Foreskin fibroblast (primary cell): ENCODE measurements at places on chromosomes 3 and 15.

GRCh38 chr3:104080088-104080626 lies 1286.6 kb upstream of the ALCAM start:
- no peak for DNase-seq

DNA sequence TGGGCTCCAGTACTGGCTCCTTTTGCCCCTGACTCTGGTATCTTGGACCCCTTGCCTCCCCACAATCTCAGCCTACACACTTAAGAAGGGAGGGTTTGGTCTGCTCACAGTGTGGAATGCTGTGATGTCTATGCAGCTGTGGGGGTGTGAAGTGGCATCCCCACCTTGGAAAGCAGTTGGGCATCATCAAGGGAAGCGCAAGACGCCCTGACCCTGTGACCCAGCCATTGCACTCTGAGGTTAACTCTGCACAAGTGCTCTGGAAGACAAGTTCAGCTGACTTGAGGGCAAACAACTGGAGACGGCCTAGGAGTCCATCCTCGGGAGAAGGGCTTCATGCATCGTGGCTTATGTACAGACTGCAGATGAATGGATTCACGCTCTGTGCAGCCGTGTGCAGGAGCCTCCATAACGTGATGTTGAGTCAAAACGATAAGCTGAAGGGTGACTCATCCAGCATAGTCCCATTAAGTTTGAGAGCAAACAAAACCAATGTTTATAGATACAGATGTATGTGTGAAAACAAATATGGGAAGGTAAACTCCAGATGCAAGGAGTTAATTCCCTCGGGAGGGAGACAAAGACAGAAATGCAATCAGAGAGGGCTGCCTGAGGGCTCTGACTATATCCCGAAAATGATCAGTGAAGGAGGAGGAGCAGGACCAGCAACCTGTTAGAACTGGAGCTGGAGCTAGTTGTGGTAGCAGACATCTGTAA lies 86.8 kb downstream of the LSM3 start:
- peak; percentile 47 for DNase-seq

GRCh38 chr15:84904419-84904818 lies 20.0 kb downstream of the SLC28A1 start:
- no peak for DNase-seq

DNA sequence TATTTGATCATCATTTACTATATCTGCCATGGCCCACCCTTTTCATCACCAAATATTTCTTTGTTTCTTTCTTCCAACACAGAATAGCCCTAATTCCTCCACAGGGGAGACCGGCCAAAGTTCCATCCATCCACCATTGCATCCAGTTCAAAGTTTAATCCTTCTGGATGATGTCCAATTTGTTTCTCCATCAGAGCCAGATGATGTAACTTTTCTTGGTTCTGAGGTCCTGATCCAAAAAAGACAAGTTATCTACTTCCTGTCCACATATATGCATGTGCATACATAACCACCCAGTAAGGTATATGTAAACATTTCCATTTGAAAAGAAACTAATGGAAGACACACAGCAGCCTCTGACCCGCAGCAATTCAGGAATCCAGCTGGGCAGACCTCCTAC lies 237.3 kb downstream of the SHOX2 start:
- no peak for DNase-seq

DNA sequence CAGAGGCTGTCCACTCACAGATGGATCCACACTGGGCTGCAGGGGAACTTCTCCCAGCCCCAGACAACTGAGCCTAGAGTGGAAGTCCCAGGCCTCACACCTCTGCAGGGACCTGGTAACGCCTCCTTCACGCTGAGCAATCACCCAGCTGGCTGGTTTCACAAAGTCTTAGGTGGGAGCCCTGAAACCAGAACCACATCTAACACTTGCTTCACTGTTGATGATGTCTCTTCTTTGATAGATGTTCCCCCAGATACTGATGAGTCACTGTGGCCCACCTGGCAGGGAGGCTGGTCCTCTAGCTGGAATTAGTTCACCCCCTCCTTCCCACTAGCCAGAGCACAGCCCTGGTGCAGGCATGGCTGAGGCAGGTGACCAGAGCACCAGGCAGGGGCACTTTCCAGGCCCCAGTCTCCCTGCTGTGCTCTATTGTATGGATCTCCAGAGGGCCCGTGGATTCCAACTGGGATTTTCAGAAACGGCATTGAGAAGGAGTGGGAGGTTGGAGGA lies 33.5 kb downstream of the MYL3 start:
- no peak for DNase-seq

- DNase-seq: no peak
Measured at GRCh38 chr15:89353991-89354390, 19.4 kb upstream of the POLG start.

- DNase-seq: peak; percentile 9
Measured at GRCh38 chr3:150577855-150578254, 25.3 kb upstream of the SELENOT start.

DNA sequence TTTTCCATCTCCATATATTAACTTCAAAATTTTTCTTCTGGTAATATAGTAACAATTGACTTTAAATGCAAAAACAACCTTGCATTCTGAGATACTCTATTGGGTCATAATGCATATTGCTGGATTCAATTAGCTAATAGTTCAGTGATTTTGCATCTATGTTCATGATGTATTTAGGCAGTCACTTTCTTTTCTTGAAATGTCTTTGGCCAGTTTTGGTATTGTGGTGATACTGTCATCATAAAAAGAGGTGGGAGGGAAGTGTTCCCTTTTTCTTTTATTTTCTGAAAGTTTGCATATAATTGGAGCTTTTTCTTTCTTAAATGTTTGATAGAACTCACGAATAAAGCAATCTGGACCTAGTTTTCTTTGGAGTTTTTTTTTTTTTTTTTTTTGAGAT lies 67.4 kb upstream of the ZNF148 start:
- no peak for DNase-seq

GRCh38 chr3:183073839-183074238 lies 25.5 kb downstream of the MCCC1 start:
- peak; percentile 23 for DNase-seq

DNA sequence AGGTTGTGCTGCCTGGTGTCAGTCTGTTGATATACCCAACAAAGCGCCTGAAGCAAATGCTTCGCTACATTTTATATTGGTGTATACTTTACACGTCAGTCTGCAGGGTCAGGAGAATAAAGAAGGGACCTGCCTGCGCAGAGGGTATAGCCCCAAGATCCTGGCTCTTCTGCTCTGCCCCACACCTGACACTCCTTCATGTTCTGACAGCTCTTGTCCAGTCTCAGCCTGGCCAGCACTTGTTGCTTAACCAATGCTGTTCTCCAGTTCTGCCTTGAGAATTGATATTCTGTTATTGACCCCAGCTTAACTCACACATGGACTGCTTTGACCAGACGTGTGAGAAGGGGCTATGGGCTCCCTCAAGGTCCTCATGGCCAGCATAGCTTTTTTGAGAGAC lies 35.8 kb upstream of the BSN start:
- no peak for DNase-seq

DNA sequence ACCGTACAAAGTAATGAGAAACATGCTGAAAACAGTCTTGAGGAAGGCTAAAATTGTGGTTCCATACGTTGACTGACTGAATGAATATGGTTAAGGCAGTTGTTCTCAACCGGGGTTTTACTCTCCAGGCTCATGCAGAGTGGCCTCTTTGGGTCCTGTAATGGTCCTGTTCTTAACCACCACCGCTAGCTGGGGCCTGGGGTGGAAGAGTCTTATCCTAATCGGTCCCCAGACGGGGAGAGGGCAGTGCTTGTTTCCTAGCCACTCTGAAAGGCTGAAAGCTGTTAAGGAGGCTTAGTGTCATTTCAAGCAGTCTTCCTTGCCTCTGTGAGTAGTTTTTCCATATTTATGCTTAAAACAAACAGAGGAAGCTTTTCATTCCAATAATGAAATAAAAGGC lies 32.0 kb downstream of the SELENOT start:
- no peak for DNase-seq

GRCh38 chr3:22835041-22835440 lies 368.1 kb upstream of the UBE2E2 start:
- peak; percentile 18 for DNase-seq

DNA sequence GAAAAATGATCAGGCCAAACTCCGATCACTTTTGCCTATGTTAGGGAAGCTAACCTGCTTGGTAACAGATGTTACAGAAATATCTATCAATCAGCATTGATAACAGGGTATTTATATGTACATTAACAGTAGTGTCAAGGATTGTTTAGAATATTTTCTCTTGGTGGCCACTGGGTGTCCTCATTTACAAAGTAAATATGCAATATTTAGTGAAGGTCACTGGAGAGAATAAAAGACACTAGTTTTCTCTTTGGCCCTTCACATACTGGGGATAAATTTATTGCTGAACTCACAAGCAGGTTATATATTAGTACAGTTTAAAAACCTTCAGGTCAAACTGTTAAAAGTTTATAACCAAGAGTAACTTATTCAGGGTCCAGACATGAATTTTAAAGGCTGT lies 69.0 kb downstream of the TIGIT start:
- peak; percentile 20 for DNase-seq

GRCh38 chr3:153399636-153400035 lies 237.6 kb downstream of the RAP2B start:
- no peak for DNase-seq

- DNase-seq: no peak
Measured at GRCh38 chr3:162845918-162846317, 1349.3 kb downstream of the OTOL1 start.

DNA sequence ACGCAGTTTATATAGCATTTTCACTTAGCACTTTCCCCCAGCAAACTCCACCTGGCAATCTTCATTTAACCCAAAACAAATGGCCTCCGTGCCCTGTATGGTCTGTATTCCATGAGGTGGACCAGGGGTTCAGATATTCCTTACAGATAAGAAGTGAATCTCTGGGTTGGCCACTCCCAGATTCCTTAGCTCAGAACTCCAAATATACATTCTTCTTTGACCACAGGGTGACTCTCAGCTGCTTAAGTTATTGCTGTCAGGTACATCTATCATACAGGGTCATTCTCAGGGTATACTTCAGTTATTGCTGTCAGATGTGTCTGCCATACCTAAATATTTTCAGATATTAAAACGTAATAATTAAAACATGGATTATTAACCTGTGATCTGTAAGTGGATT lies 229.8 kb downstream of the TBL1XR1 start:
- no peak for DNase-seq

DNA sequence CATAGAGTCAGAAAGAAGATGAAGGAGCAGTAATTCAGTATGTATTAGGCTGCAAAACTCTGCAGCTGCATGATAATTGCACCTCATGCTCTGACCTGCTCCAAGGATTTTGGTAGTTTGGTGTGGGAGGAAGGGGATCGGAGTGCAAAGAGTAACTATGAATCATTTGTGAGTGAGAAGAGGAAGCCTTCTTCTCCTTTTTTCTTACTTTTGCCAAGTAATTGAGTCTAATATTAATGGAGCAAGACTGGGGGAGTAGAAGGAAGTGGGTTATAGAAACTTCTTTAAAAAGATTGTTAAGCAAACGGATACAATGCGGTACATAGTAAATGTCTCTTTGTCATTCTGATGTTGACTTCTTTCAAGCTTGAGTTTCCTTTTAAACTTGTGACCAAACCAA lies 276.5 kb downstream of the EDEM1 start:
- no peak for DNase-seq

DNA sequence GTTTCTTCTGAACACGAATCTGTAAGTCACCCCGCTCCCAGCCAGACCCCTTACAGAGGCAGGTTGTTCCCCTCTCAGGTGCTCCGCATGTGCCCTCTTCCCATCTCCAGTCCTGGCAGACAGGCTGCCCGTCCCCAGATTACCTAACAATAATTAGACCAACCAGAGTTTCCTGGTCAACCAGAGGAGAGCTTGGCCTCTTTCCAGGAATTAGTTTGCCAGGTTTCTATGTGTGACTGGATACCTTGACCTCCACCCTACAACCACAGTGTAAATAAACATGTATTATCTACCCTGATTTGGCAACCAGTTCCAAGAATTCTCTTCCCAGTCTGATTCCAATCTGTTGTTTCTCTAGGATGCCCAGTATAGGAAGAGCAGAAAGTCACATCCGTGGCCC lies 178.0 kb upstream of the UMPS start:
- DNase-seq: no peak

DNA sequence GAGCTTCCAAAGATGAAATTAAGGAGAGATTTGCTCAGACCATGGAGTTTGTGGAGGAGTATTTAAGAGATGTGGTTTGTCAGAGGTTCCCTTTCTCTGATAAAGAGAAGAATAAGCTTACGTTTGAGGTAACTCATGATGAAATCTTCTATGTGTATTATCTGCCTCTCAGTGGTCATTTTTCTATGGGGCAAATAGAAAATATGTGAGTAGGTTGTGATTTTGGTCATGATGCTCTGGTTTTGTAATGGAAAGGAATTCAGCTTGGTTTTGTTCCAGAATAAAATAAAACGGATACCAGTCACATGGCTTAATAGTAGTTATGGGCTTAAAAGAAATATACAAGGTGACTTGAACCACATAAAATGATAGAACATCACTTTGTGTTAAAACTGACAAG lies 181.1 kb downstream of the ITPR1 start:
- DNase-seq: no peak

DNA sequence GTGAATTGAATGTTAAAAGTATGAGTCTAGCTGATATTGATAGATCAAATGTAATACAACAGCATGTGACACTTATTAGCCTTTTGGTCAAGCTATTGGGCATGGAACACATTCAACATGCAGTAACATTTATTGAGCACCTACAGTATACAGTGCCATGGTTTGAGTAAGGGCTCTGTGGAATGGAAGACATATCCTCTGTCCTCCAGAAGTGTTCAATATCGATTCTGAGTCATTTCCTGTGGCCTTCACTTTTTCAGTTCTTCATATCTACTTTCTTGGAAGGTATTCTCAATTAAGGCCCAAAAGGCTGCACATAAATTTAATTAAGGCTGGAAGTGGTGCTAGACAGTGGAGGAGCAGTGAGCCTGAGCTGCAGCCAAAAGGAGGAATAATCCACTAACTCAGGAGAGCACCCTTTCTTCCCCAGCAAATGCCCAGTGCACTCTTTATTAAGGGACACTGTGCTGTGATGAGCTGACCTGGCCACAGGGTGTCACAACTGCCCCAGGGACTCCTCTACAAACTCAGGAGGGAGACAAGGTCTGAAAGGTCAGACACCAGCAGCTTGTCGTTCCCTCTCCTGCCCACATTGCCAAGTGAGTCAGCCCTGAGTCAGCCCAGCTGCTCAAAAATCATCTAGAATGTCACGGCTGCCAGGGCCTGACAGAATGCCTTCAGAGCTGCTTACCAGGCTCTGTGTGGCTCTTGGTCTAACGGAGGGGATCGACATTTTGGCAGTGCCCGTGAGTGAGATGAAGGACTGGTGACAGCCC lies 544.8 kb downstream of the AGBL1 start:
- peak; percentile 12 for DNase-seq

DNA sequence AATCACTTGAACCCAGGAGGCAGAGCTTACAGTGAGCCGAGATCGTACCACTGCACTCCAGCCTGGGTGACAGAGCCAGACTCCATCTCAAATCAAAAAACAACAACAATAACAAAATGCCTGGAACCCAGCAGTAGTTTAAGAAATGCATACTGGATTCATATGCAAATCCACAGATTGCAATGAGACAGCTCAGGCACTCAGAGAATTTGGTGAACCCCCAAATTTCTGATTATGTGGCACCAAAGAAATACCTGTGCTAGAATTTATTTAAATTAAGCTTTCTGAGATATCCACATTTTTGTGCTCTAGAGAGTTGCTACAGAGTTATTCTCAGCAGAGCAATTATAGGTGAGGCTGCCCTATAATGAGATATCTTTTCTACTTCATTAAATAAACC lies 29.7 kb downstream of the SPATA16 start:
- no peak for DNase-seq
